Left ventricle myocardium inferior (tissue), 1 donor: ENCODE measurements at places on chromosomes 7 and 10. TPM values are rescaled to one million over a fixed set of nuclear protein-coding genes. Genes with fewer than 3 reads are reported as not detected.

GRCh38 chr10:33143160-33143728 is 185.2 kb upstream of the ITGB1 start:
- DNase-seq: no peak

DNA sequence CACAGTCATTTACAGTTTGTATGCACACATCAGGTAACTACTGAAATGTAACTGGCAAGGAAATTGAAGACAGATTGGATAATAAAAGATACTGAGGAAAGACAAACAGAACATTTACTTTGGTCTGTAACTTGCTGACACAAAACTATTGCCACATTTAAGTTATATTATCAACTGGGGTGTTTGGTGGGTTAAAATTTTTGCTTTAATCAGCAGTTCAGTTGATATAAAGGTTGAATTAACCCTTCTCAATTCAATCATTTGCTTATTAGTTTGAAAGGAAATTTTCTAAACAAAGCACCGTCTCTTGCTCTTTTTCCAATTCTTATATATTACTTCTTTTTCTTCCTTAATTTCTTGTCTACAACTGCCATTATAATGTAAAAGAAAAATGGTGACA is 102.4 kb downstream of the TMEM26 start:
- no peak for DNase-seq

GRCh38 chr10:124212702-124213101 is 119.3 kb upstream of the CHST15 start:
- no peak for DNase-seq

DNA sequence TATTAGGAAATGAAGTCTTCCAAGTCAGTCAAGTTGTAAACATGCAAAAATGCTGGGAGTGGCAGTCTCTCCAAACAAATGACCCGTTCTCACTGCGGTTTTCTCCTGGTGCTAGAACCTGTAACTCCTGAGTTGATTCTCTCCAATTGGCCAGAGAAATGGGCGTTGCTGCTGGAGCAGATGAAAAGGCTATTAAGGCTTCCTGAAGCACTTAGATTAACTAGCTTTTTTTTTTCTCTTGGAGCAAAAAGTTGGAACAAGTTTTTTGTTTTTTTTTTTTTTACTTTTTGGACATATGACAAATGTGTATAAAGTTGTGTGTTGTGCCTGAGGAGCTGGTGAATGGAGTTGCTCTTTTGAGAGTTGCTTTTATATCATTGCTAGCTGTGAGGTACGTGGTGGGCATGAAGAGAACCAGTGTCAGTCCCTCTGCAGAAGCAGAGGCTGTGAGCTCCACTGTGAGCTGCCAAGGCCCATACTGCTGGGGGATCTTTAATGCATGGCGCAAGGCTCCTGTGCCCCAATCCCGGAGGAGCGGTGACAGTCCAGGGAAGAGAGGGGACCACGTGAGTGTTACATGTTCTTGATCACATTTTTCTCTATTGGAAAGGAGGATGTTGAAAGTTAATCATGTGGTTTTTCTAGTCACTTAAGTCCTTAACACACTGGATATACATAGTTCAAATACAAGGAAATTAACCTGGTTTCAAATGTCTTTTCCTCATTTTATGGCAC is 393.6 kb upstream of the GALNT17 start:
- no peak for DNase-seq

GRCh38 chr10:113176652-113177155 is 226.7 kb downstream of the TCF7L2 start:
- DNase-seq: no peak

DNA sequence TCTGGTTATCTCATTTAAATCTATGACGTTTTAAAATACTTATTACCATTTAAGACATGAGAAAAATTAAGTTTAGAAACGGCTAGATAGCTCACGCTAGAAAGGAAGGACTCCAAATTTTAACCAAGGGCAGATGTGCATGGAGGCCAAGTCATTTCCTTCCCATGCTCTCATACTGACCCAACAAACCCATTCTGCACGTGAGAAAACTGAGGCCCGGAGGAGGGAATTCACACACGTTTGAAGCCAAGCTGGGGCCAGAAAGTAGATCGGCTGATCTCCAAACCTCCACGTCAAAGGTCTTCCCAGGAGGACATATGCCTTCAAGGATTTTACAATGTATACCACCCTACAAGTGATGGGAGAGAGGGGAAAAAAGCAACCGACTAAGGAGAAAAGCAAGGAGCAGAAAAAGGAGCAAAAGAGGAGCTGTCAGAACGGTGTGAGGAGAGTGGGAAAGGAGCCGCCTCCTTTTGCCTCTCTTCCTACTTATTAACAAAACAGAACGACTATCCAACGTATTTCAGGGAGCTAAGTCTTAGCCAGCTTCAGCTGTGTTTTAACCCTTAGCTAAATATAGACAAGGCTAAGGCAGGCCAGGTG is 645 bp upstream of the SIRT1 start:
- no peak for DNase-seq

Gene C7orf33
- total RNA-seq: not detected

Gene TBXAS1
- total RNA-seq: 3.9 TPM

Gene NFE2L3
- 0.99 TPM for total RNA-seq
